ENCODE measurements at places on chromosomes 6 and 20.

- peak; percentile 97 for DNase-seq
These were observed 24.9 kb downstream of the KIF13A start for GRCh38 chr6:17962436-17963031.

GRCh38 chr20:2692886-2693285 lies 306 bp downstream of the EBF4 start:
- DNase-seq = peak; percentile 56

GRCh38 chr6:53263917-53264316 lies 84.8 kb downstream of the ELOVL5 start:
- peak; percentile 55 for DNase-seq

DNA sequence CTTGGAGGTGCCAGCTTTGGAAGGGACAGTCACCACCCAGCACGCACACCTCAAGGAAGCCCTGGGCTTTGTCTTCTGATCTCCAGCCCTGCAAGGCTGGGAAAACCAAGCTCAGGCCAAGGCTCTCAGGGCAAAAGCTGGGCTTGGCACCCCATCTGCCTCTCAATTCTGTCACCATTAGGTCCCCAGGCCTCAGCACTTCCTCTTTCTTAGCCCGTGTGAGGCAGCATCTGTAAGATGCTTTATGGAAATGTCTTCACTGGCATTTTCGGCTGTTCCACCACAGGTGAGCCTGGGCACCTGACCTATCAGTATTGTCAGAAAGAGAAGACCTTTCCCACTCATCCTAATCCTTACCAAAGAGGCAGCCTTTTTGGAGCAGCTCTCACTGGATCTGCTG lies 24.6 kb downstream of the GMEB2 start:
- DNase-seq = no peak

GRCh38 chr20:63955281-63955826 lies 862 bp downstream of the UCKL1 start:
- peak; percentile 57 for DNase-seq

- no peak for DNase-seq
These were observed 2.2 kb downstream of the BICRAL start for GRCh38 chr6:42783876-42784642.

DNA sequence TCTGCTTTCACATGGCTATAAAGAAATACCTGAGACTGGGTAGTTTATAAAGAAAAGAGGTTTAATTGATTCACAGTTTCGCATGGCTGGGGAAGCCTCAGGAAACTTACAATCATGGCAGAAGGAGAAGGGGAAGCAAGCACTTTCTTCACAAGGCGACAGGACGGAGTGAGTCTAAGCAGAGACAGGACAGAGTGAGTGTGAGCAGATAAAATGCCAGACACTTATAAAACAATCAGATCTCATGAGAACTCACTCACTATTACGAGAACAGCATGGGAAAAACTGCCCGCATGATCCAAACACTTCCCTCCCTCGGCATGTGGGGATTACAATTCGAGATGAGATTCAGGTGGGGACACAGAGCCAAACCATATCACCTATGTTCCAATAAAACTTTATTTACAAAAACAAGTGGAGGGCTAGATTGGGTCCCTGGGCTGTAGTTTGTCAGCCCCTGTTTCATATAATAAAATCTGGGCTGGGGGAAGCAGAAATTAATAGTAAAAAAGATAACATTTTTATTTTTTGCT lies 37.1 kb upstream of the CTAGE9 start:
- DNase-seq = no peak

- DNase-seq = no peak
These were observed 1.7 kb upstream of the NHSL1 start for GRCh38 chr6:138500867-138501446.

DNA sequence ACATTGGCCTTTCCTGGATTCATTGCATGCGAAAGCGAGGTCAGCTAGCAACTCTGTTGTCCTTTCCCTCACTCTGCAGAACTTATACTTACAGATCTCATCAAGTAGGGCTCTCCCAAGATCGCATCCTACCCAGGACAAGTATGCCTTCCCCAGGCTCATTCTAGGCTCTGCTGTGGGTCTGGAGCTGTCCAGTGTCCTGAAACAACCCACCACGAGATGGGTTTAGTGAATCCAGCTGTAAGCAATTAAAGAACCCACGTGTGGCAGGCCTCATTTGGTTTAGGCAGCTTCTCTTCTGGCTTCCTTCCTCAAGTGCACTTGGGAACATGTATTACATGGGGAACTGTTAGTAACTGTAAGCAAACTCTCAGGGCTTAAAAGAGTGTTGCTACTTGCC lies 406.5 kb upstream of the CHD6 start:
- no peak for DNase-seq

GRCh38 chr20:17530716-17531664 lies at the start of gene BFSP1:
Gene BFSP1 (minus strand): TSS chr20:17531379. CDS start chr20:17531329, 50 bp downstream.
- peak; percentile 81 for DNase-seq

DNA sequence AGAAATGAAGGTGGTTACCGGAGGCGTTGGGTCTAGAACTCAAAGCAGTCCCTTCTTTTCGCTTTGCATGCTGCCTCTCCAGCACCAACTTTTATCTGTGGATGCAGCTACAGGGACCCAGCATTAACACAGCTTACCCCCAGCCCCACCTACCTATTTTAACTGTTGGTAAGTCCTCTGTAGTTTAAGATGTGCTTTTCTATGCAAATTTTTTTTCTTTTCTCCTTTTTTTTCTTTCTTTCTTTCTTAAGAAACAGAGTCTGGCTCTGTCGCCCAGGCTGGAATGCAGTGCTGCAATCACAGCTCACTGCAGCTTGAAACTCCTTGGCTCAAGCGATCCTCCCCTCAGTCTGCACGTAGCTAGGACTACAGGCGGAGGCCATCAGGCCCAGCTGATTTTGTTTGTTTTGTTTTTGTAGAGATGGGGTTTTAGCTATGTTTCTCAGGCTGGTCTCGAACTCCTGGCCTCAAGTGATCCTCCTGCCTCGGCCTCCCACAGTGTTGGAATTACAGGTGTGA lies 6.5 kb upstream of the USP45 start:
- peak; percentile 45 for DNase-seq

- no peak for DNase-seq
These were observed 45.7 kb downstream of the FARS2 start for GRCh38 chr6:5307058-5307457.

DNA sequence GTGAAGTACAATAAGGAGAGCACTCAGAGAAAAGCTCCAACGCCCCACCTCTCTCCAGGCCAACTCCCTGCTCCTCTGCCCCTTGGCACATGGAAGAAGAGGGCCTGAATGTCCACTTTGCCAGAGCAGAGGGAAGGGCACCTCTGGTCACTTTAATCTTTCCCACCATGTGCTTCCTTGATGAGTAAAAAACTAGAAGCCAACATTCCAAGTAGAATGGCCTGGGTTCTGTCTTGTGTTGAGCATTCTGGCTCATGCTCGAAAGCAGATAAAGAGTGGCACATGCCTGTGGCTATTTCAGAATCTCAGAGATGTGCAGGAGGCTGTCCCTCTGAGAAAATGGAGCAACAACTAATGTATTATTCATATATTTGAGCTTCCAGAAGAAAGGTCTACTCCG lies 177.4 kb upstream of the PLN start:
- no peak for DNase-seq

- DNase-seq = no peak
These were observed 8.9 kb downstream of the MYT1 start for GRCh38 chr20:64173116-64173515.

DNA sequence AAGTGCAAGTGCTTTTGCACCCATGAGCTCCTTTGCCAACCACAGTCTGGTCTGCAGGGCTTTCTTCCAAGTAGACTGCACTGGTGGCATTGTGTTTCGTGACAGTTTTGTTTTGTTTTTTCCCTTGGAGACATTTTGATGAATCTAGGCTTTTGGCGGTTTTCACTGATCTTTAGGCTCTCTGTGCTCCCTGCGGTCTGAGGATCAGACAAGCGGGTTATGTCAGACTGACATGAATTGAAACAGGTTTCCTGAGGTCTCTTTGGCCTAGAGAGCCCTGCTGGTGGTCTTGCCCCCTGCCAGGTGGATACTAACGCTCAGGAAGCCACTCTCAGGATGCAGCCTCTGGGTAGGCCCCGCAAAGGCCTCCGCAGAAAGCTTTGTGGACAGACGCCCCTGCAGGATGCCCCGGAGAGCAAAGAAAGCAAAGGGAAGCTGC lies 555.4 kb upstream of the AGPAT4 start:
- no peak for DNase-seq

DNA sequence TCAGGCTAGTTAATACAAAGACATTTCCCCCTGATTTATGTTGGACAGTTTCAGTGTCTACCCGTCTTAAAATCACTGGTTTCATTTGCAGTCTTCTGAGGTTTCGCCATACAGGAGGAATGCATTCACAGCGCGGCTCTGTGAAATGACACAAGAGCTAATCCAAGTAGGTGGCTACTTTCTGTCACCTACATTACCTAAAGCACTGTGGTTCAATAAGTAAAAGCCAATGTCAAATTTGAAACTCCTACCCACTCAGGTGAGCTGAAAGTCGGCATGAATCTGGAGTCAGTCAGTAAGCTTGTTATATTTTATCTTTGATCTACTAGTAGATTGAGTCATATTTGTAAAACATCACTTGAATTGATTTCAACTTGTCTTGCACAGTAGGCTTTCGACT lies 370.8 kb downstream of the LAMA2 start:
- no peak for DNase-seq

DNA sequence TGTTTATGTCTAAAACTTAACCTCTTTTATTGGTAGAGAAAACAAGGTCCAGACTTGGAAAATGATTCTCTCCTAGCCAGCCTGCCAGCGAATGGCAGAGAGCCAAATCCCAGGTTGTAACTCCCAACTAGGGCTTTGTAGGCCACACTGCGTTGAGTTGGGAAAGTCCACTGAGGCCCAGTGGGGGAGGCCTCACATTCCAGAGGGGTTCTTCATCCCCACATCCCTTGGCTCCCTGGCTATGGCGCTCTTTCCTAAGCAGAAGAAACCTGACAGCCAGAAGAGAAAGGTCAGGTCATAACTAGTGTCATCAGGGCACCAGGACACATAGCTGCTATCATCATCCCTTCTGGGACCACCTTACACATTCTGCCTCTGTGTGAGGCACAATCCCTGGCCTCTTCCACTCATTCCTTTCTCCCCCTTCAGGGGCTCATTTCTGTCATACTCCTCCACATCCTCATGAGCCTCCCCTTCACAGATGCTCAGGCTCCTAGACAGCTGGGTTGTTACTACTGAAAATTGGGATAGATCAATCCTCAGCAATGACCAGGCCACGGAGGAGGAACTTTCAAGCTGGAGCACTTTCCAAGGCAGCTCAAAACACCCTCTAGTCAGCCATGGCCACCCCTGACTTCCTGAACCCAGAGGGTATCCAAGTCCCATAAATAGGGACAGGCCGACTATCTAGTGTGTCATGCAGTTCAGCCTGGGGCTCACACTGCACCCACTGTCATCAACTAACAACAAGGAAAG lies 48.6 kb downstream of the TCP11 start:
- peak; percentile 84 for DNase-seq

DNA sequence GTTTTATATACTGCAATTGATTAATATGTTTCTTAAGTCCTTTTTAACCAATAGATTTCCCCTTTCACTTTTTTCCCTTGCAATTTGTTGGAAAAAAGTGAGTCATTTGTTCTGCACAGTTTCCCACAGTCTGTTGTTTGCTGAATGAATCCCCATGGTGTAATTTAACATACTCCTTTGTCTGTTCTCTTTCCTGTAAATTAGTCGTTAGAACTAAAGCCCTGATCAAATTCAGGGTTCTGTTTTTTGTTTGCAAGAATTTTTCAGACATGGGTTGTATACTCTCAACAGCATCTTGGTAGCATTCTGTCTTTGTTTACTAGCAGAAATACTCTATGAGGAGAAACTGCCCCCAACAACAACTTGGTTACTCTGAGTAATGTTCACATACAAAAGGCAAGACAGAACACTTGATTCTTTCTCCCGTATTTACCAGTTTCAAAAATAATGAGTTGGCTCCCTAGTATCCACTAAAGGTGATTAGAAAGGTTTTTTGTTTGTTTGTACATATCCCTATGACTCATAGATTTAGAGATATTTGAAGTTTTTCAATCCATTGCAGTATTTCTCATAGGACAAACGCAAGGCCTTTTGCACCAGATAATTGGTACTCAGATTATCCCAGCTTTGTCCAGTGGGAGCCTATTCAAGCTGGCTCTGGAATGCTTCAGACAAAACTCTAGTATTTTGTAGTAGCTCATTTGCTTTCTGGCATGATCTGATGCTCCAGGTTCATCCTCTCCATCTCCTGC lies 16.5 kb downstream of the BLOC1S5 start:
- peak; percentile 12 for DNase-seq

DNA sequence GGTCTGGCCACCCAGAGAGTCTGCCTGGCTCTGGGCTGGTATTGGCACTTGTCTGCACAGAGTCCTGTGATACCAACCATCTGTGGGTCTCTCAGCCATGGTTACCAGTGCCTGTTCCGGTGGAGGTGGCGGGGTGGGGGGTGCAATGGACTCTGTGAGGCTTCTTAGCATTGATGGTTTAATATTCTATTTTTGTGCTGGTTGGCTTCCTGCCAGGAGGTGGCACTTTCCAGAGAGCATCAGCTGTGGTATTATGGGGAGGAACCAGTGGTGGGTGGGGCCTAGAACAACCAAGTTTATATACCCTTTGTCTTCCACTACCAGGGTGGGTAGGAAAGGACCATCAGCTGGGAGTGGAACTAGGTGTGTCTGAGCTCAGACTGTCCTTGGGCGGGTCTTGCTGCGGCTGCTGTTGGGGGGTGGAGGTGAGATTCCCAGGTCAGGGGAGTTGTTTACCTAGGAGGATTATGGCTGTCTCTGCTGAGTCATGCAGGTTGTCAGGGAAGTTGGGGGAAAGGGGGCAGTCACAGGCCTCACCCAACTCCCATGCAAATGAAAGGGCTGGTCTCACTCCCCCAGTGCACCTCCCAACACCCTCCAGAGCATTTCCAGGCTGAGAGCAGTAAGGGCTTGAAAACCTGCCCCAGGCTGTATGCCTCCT lies 117.5 kb downstream of the FLRT3 start:
- no peak for DNase-seq

DNA sequence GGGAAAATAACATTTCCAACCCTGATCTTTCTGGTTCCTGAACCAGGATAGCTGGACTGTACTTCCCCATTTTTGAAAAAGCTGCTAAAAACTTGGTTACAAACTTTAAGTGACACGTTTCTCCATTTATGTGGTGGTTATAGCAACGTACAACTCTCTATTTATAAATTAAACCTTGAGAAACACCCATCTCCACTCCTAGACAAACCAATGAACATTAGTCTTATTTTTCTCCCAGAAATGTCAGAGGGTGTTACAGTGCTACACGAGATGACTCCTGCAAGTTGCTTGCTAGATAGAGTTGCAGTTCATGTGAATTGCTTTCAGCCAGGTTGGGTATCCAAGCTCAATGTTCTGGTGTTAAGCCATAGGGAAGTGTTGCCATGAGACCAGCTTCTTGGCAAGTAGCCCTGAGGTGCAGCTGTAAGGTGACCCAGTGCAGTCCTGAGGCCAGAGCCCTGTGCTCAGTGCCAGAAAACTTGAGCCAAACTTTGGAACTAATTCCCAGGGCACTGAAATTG lies 51.3 kb upstream of the REV3L start:
- DNase-seq = no peak

GRCh38 chr6:108526739-108527174 lies 34.0 kb upstream of the FOXO3 start:
- peak; percentile 65 for DNase-seq

- no peak for DNase-seq
These were observed 91.3 kb downstream of the VEGFA start for GRCh38 chr6:43861212-43861894.

- DNase-seq = no peak
These were observed 40.1 kb downstream of the TBPL1 start for GRCh38 chr6:133992992-133993680.
